Activated T-cell treated with anti-CD3 and anti-CD28 coated beads for 24 hours (primary cell): ENCODE measurements at places on chromosomes 5 and 9.

- DNase-seq = no peak
Measured at GRCh38 chr5:2160811-2161210, 278.1 kb upstream of the IRX4 start.

DNA sequence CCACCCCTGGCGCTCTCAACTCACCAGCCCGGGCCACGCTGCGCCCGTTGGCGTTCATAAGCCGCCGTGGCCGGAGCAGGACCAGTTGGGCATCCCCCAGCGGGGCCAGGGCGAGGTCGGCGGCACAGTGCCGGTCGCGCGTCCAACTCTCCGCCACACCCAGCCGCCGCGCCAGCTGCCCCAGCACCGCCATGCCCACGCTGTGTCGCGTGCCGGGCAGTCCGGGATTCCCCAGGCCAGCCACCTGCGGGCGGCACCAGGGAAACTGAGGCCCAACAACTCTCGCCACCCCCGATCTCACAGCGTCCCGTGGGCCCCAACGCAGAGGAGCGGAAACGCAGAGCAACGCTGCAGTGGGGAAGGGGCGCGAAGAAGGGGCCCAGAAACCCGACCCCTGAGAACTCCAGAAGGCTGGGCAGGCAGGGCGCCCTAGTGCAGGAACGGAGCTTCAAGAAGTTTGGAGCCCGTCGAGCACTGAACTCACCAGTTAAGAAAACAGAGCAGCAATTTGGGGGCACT lies 453 bp downstream of the PTRH1 start:
- DNase-seq = no peak

- DNase-seq = no peak
Measured at GRCh38 chr9:37251452-37251851, 131.1 kb downstream of the ZCCHC7 start.

DNA sequence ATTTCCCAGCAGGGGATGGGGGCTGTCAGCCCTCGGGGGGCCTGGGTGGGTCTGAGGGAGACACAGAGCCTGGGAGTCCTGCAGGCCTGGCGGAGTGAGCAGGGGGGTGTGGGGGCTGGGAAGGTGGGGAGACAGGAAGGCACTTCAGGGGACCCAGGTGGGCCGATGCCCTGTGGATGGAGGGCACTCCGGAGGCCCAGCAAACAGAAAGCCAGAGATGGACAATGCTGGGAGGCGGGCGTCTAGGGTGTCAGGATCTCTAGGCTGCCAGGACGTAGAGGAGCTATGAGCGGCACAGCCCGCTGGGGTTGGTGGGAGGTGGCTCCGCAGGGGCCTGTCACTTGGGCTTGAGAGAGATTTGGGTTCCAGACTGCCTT lies 87.6 kb upstream of the COL5A1 start:
- no peak for DNase-seq

GRCh38 chr9:17843236-17843635 lies 264.4 kb downstream of the SH3GL2 start:
- DNase-seq = no peak

- no peak for DNase-seq
Measured at GRCh38 chr9:134988706-134989105, 71.0 kb upstream of the FCN1 start.

GRCh38 chr9:14348373-14349145 lies 34.6 kb upstream of the NFIB start:
- no peak for DNase-seq

- no peak for DNase-seq
Measured at GRCh38 chr9:86687788-86688187, 259.5 kb downstream of the GAS1 start.

GRCh38 chr5:75734913-75735789 lies 17.9 kb upstream of the POC5 start:
- no peak for DNase-seq

GRCh38 chr5:135823881-135824280 lies 10.6 kb upstream of the SLC25A48 start:
- no peak for DNase-seq
